ENCODE measurements at places on chromosomes 12 and 14.

DNA sequence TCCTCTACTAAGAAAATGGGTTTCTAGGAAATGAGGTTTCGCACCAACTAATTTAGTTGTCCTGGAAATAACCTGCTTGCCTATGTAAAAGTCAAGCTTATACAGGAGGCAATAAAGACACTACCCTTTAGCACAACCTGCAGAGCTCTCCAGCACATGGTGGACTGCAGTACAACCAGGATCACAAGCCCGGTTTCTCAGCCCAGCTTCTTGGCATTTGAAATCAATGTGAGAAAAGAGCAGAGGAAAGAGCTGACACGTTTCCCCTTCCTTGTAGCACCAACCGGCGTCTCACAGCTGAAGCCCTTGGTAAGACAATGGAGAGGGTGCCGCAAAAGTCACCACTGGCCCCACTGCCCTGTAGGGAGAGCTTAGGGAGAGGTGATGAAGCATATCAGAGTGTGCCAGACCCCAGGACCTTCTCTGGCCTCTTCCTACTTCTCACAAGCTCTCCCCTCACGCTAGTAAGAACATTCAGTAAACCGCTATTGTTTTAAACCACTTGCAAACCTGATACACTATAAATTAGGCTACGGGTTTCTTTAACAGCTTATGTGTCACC, 8.6 kb downstream of the SPTLC2 start:
- no peak for DNase-seq

DNA sequence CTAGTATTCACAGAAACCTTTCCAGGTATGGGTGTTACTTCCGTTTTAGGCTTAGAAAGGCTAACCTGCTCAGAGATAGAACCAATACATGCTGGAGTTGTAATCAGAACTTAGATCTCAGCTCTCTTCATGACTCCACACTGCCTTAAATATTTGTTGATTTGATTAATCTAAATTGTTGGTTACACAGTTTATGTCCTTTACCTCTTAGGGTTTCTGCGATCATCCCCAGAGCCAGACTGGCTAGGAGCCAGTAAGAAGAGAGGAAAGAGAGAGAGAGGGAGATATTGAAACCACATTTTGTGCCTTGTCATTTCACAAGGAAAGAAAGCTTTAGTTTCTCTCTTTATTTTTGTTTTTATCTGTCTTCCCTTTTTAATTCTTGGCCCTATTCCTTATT, 16.8 kb upstream of the MGP start:
- DNase-seq = no peak

GRCh38 chr12:122040579-122041386, 19.1 kb downstream of the BCL7A start:
- no peak for DNase-seq

- DNase-seq = peak; percentile 17
Observed at GRCh38 chr14:53963320-53964227, 6.9 kb upstream of the BMP4 start.

GRCh38 chr12:120394483-120395367, 25.8 kb upstream of the MSI1 start:
- DNase-seq = no peak

- DNase-seq = no peak
Observed at GRCh38 chr12:112182499-112182898, 57.1 kb downstream of the TRAFD1 start.

- DNase-seq = no peak
Observed at GRCh38 chr14:60862283-60862682, 118.6 kb downstream of the TRMT5 start.

- DNase-seq = no peak
Observed at GRCh38 chr12:24081606-24082005, 132.1 kb upstream of the SOX5 start.

DNA sequence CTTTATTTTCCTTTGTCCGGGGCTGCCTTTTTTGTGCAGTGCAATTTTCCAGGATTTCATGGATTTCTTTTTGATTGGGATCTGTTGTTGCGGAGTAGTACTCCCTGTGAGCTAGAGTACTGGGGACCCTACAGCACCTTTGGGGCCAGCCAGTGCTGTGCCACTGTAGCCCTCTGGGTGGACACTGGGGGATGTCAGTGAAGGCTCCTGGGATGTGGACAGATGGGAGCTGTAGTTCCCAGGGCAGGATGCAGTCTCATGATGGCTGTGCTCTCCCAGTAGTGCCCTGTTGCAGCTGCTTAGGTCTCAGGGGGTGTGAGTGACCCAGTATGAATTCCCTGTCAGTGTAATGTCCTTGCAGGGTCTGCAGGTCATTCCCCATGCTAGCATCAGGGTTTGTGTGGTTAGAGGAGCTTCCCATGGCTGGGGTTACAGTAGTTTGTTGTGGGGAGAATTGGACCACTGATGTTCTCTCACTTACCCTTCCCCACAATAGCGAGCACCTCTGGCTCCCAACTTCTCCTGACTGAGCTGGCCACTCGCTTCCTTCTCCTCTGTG, 72.2 kb downstream of the BRMS1L start:
- DNase-seq = no peak

DNA sequence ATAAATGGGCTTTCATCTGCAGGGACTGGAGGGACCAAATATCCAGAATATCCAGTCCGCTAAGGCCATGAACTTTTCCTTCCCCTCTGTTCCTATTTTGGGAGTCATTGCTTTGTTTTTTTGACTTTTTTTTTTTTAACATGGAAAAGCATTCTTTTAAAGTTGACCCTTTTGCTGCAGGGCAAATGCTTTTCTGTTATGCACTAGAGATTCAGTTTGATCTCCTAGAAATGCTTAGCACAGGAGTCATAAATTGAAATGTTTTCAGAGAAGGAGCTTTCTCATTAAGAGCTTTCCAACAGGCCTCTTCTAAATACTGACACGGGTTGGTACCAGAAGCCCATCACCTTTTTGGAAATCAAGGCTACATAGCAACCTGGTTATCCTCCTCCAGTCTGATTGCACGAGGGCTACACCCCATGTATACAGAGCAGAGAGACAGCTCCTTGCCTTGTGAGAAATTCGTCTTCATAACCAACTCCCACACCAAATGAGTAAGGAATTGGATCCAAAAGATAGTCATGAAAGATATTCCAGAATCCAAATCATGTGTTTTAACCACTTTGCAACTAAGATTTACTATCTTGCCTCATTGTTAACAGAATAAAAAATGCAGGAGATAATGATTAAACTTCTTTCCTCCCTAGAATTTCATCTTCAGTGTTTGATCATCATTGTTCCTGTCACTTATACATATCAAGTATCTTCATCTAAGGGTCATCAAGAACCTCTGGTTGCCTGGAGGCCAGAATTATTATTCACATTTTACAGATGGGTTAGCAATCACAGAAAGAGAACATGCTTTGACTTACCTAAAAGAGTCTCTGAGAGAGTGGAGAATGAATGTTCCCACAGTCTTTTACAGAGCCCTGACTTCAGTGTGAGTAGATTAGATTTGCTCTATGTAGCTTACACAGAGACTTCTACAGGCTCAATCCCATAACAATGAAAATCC, 389.4 kb downstream of the ZFP36L1 start:
- DNase-seq = no peak

DNA sequence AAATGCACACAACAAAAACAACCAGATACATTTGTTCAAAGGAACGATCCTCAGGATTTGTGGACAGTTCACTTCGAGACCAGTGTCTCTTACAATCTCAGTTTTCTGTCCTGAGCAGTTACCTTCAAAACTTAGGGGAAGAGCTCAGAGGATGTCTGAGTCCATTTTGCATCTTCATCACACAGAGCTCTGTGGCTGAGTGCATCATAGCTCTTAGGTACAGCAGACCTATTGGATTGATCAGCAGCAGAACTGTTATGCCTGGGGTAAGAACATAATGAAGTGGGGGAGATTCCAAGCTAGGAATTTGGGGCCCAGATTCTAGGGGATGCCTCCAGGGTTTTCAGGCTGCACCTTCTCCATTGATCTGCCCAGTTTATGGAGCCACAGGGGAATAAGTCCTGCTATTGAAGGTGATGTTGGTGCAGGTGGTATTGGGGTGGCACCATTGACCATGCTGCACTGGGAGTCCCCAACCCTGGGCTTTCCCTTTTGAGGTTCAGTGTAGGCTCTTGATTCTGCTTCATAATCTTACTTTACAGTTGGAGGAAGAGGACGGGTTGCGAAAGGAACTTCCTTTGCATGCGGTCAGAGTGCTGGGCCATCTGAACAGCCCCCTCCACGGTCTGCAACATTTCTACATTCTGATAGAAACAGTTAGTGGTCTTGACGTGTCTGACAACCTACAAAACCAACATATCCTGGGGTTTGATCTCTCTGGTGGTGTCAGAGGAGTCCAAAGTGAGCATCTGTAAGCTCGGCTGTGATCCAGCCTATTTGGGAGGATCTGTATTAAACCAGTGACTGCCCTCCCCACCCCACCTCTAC, 112.8 kb downstream of the CHST11 start:
- DNase-seq = no peak

DNA sequence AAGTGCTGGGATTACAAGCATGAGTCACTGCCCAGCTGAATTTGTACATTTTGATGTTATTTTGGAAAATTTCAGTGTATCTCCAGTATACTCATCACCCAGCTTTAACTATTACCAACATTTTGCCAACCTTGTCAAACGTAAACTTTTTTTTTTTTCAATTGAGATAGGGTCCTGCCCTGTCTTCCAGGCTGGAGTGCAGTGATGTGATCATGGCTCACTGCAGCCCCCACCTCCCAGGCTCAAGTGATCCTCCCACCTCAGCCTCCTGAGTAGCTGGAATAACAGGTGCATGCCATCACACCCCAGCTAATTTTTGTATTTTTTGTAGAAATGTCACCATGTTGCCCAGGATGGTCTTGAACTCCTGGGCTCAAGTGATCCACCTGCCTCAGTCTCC, 29.2 kb downstream of the MDM2 start:
- no peak for DNase-seq

DNA sequence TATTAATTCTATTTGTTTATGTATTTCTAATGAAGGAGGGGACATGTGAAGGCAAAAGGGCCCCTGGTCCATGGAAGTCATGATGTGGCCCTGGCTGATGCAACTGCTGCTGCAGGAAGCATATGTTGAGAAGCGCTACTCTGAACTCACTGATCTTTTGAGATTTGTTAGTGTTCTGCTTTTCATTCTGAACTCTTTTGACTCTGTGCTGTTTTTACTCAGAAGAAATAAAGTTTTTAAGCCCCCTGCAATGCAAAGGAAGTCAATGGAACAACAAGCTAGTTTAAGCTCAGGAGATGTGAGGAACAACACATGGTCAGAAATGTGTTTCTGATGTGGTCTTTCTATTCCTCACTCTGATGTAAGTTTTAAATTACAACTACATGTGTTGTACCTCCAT, 88.9 kb upstream of the BTG1 start:
- DNase-seq = no peak

DNA sequence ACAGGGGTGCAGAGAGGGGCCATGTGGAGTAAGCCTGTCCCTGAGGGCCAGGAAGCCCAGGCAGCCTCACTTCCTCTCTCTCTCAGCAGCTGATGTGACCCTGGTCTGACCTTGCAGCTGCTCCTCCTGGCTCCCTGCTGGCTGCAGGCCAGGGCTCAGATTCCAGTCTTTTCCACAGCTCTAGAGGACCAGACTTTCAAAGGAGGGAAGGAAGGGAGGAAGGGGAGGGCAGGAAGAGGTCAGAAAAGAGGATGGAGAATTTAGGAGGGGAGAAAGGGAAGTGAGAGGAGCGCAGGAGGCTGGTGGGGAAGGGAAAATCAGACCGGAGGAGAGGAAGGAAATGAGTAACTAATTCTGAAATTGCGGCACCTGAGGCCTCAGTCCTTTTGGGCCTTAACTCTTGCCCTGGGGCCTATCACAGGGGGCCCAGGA, 40.9 kb upstream of the VASH1 start:
- no peak for DNase-seq

DNA sequence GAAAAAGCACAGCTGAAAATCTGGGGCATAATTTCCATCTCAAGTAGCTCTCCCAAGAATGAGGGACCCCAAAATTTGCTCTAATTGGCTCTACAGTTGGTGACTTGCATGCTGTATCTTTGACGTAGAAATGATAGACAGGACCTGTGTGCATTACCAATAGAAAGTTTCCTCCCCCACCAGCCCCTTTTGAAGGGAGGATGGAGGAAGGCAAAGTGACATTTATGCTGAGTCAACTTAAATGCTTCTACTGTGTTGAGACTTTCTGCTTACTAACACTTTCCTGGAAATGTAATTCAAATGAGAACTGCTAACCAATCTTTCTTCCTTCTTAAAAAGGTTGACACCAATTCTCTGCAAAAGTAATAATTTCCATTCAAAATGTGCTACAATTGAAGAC, 31.9 kb downstream of the TSPAN8 start:
- no peak for DNase-seq

DNA sequence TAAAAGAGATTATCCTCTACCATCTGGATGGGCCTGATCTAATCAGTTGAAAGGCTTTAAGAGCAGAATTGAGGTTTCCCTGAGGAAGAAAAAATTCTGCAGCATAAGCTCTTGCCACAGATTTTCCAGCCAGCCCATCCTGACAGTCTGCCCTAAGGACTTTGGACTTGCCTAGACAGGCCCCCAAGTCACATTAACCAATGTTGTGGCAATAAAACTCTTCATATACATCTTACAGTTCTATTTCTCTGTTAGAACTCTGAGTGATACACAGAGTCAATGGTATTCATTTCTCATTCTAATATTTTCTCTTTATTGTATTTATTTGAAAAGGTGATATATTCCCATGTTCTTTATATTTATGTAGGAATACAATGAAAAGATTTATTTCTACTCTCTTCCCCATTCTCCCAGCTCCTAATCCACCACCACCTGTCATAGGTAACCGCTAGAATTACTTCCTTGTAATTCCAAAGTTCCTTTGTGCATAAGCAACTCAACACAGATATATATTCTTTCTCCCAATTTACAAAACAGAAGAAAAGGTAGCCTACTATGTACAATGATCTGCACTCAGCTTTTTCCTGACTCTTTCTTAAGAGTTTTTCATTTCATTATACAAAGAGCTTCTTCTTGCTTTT, 182.1 kb downstream of the CAPZA3 start:
- no peak for DNase-seq

DNA sequence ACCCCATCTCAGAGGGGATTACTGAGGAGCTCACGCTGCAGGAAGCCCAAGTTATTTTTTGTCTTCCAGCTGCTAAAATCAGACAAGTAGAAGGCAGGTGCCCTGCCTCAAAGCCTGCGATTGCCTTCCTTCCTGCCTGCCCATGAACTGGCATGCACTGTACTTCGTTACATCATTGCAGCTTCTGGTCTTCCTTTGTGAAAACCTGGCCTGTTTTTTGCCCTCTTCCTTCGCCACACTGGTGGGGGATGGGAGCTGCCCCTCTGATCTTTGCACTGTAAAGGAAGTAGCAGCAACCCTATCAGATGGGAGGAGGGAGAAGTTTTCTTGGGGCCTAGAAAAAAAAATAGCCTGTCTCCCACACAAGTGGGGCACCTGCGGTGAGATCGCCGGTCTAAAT, 1098.7 kb downstream of the BCL11B start:
- no peak for DNase-seq

- no peak for DNase-seq
Observed at GRCh38 chr14:55691659-55692058, 111.7 kb downstream of the KTN1 start.

GRCh38 chr14:78519863-78520262, 349.7 kb downstream of the NRXN3 start:
- no peak for DNase-seq

DNA sequence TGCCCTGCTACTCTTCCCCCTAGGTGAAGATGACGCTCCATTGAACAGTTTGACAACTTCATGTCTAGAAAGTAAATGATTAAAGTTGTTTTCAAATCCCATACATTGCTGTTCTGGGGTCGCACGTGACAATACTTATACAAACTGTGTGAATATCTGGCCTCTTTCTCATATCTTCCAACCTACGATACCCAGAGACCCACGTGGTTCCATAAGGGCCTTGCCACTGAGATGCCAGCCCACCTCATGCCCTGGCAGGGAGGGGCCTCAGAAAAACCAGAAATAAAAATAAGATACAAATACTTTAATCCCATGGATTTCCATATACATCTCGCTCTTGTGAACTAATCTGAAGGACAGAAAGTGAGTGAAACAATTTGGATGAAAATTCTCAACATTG, 4.5 kb downstream of the GZMB start:
- DNase-seq = no peak
